ENCODE measurements at places on chromosomes 1 and 21.

DNA sequence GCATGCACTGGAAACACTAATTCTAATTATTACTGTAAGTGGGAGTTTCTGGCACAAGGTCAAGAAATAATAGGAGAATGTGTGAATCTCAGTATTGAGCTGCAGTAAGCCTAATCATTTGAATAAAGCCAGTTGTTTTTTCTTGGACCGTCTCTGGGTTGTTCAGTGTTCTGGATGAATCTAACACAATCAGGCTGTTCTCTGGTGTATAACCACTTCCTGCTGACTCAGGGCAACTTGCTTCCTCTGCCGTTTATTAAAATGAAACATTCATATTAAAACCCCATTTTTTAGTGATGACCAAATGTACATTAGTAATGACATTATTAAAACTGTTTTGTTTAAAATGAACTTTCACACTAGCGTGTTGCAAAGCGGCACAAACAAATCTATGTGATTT, 273.1 kb upstream of the SNX7 start:
- peak; percentile 74 for DNase-seq

DNA sequence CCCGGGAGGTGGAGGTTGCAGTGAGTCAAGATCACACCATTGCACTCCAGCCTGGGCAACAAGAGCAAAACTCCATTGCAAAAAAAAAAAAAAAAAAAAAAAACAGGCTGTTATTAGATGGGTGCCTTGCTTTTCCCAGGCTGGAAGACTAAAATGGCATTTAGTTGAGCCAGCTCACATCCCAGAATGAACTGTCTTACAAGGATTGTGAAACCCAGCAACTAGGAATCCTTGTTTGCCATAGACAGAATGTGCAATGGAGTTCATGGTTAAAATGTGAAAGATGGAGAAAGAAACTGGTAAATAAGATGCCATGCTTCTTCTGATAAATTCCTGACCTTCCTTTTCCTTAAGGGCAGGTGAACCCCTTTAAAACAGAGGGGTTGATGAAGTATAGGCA, 215.8 kb upstream of the GREM2 start:
- DNase-seq: peak; percentile 30

- DNase-seq: no peak
These were observed 167.4 kb downstream of the DUSP10 start for GRCh38 chr1:221574529-221574928.

GRCh38 chr1:7567376-7567775, 203.7 kb upstream of the VAMP3 start:
- DNase-seq: no peak

DNA sequence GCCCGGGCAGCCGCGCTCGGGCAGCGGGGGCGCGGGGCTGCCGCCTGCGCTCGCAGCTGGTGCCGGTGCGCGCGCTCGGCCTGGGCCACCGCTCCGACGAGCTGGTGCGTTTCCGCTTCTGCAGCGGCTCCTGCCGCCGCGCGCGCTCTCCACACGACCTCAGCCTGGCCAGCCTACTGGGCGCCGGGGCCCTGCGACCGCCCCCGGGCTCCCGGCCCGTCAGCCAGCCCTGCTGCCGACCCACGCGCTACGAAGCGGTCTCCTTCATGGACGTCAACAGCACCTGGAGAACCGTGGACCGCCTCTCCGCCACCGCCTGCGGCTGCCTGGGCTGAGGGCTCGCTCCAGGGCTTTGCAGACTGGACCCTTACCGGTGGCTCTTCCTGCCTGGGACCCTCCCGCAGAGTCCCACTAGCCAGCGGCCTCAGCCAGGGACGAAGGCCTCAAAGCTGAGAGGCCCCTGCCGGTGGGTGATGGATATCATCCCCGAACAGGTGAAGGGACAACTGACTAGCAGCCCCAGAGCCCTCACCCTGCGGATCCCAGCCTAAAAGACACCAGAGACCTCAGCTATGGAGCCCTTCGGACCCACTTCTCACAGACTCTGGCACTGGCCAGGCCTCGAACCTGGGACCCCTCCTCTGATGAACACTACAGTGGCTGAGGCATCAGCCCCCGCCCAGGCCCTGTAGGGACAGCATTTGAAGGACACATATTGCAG, 3.0 kb downstream of the ARTN start:
- peak; percentile 47 for DNase-seq

DNA sequence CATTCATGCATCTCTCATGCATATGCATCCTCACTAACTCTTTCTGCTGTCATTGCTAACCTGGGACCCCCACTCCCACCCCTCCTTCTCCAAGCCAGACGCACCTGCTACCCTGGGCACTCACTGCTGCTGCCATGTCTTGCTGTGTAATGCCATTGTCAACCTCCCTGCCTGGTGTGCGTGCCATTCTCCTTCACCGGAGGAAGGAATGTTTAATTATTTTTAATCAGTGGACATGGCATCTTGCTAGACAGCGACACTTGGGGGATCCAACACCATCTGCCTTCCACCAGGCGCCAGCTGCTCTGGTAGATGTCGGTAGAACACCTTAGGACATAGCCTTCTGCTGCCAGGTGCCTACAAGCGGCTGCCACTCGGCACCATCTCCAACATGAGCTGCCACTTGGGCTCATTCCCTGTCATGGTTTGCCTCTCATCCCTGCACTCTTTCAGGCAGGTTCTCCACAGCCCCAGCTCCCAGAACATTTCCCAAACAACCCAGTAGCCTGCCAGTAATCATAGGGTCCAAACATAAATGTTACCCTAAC, 306.9 kb downstream of the TTLL7 start:
- DNase-seq: no peak

DNA sequence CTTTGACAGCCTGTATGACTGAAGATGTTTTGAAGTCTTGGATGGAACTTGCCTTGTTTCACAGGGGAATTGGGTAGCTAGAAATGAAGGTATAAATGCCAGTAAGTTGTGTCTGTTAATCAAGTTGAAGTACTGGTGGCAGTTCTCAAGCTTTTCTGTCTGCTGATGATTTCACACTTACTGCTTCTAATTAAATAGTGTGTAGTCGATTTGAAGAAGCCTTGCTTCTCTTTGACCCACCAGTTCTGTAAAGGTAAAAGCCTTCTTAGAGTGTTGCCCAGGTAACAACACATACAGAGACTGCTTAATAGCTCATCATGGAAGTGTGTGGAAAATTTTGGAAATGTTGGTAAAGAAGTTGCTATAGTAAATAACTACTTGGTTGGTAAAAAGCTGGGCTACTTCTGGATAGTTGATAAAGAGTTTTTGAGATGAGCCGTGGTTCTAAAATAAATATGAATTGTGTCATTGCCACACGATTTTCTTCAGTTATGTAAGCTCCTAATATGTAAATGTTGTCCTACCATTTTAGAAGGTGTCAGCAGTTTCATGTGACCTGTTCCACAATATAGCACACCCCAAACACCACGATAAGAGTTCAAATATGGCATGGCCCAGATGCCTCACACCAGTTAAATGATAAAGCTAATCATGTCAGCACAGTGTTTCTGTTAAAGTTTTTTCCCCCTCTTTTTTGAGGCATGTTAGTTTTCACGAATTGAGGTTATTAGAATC, 7.4 kb downstream of the RABGAP1L start:
- DNase-seq: no peak

- DNase-seq: no peak
These were observed 30.2 kb downstream of the PLA2G4A start for GRCh38 chr1:186858923-186859322.

GRCh38 chr1:23984417-23985186, 4.5 kb upstream of the SRSF10 start:
- DNase-seq: peak; percentile 20

GRCh38 chr1:210741564-210741963, 392.4 kb downstream of the KCNH1 start:
- DNase-seq: no peak

- peak; percentile 88 for DNase-seq
These were observed at the start of gene CSMD2 for GRCh38 chr1:34164771-34165391. TSS of gene CSMD2 (minus strand) at chr1:34165230. CDS start at chr1:34165097, 133 bp downstream.

DNA sequence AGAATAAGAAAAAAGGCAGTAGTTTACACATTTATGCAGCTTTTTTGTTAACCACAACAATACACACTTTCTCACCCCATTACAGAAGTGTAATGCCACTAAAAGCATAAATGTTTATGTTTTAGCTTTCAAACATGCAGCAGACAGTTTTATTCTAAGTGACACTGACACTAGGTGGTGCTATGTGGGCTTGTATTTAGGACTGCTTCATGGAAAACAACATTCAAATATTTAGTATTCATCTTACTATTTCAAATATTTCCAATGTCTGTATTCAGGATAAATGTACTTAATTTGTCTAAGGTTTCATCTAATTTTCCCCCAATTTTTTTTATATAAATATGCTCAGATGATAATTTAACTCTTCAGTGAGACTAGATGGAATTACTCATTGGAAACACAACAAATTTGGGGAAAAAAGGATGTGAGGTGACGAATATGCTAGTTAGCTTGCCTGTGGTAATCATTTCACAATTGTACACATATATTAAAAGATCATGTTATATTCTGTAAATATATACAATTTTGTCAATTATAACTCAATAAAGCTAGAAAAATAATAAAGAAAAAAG, 71.4 kb downstream of the USP1 start:
- peak; percentile 50 for DNase-seq

DNA sequence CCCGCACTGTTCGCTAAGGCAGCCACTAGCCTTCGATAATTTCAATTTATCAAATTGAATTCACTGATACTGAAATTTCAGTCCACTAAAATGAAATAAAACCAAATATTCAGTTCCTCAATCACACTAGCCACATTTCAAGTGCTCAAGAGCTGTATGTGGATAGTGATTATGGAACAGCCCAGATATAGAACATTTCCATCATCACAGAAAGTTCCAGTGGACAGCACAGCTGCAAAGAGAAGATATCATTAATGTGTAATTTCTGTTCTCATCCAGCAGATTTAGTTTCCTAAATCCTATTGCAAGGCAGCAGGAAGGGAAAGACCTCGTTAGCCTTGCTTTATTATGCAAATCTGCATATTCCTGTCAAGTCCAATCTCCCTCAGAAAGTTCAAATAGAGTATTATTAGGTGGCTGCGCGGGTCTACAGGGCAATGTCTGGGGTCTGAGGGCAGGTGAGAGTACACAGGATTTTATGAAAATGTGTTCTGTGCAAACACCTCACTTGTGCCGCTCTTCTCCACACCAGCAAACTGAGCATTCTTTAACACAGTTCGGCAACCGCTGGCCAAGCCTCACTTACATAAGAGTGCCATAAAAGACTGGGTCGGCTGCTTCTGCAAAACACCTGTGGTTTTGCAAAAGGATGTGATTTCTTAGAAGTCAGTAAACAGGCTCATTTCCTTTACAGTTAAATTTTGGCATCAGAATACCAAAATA, 22.4 kb downstream of the CAPZB start:
- DNase-seq: no peak

GRCh38 chr1:36198641-36199040, 25.6 kb upstream of the THRAP3 start:
- DNase-seq: no peak

DNA sequence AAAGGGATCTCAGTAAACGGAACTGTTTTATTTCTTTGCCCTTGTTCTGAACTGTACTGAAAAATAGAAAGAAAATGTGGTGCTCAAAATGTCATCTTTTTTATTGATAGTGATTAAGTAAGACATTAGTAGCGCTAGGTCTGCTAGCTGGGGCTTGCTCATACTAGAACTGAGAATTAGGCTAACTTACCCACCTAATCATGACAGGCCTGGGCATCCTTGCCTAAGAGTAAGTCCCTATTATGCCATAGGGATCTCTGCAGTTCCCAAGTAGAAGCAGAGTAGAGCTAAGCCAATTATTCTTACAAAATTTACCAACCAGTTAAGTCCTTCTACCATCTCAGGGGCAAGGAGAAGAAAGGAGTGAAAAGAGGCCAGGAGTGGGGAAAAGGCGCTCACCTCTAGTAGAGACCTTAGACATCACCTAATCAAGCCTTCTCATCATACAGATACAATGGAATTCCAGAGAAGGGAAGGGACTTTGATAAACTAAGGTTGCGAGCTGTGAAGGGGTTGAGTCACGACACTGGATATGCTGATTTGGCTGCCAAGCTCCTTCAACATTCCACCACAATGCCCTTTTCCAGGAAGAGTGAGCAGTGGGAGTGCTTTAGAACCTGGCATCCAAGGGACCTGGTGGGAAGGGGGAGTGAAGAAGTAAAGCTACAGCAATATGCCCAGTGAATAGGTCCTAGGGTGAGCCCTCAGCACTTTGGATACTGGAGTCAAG, 27.7 kb upstream of the RPTN start:
- DNase-seq: no peak

DNA sequence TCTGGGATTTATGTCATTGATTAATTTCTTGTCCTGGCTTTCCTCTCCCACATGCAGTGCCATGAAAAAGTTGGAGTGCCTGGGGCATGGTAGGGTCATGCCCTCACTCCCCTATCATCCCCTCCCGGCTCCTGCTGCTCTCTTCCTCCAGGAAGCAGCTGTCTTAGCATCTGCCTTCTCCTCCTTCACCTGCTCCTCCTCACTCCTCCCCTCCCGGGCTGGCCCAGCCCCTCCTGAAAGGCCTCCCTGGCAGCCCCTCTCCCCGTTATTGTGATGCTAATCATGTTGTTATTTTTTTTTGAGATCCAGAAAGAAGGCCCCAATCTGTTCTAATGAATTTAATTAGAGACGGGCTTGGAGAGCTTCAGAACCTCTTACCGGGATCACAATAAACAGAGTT, 36.3 kb upstream of the NFASC start:
- DNase-seq: no peak

DNA sequence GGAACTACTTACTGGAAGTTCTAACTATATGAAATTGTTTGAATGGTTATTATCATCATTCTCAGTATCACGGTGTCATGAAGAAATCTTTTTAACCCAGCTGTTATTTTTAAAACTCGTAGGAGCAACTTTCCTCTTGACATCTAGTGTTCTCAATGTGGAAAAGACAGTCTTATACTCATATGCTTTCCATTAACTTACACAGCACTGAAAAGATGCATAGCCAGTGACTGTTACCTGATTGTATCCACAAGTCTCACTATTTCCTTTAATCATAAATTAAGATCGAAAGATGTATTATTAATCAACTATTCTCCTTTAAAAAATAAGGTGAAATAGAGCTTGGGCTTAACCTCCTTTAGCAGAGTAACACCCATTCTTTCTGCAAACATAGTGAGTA, 59.7 kb upstream of the TNFSF4 start:
- DNase-seq: peak; percentile 6

- DNase-seq: no peak
These were observed 20.6 kb downstream of the IPO9 start for GRCh38 chr1:201849372-201850052.

DNA sequence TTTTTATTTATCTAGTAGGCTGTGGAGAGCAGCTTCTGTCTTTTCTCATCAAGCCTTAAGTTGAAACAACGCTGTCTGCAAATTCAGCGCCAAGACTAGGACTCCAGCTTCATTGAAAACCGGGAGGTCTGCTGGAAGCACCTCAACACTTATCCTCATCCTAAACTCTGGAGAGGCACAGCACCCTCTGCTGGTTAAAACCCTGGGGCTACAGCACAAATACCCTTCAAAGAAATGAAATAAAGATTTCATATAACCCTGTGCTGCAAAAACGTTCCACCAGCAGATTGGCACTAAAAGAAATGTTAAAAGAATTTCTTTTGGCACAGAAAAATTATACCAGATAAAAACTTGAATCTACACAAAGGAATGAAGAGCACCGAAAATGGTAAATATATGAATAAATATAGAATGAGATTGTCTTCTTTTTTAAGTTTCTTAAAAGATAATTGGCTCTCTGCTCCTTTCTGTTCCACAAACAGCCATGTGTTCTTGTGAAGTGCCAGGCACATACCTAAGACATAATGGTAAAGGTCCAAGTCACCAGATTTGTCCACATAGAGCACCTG, 227.7 kb upstream of the SAMSN1 start:
- DNase-seq: peak; percentile 4
